Hypothalamus (tissue), 51 donors: ENCODE measurements at places on chromosomes 4 and X.

GRCh38 chr4:20676501-20677197 is 23.6 kb upstream of the PACRGL start:
- no peak for DNase-seq

- DNase-seq = no peak
Observed at GRCh38 chr4:126364311-126364911, 1049.7 kb downstream of the FAT4 start.

DNA sequence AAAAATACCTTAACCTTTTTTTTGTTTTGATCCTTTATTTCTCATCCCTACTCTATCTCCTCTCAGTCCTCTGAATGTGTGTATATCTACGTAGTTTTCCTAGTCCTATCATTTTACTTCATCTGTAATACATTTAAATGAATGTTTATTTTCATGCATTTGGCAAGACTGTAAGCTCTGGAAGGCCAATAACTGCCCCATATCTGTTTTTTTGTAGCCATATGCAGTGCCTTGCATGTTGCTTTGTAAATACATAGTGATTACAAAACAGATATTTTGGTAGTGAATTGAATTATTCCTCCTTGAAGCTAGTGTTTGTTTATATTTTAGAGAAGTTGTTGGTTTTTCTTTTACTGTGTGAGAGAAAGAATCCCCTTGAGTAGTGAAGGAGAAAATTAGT is 450.2 kb downstream of the PCDH18 start:
- no peak for DNase-seq

DNA sequence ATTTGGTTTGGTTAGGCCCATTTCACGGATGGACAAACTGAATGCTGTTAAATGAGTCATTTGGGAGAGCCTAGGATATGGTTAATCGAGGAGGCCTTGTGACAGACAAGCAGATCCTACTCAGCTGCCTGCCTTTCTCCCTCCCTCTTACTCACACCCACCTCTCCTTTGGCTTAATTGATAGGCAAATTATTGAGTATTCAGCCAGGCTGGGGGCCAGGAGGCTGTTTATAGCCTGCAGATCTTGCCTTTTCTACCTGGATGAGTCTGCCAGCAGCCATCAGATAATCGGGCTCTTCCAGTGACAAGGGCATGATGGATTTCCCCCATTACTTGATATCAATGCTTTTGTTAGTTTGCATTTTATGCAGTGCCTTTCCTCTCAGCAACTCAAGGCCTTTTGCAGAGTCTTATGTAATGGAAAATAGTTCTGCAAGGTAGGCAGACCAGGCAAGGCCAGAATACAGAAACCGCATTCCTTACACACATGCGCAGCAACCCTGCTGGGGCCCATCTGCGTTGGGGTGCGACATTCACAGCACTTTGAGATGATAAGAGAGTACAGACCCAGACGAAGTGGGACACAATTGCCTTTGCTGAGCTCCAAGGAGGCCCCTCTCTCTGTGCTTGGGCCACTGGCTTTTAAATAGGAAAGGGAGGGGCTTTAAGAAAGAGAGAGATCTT is 96.2 kb upstream of the ATP6AP2 start:
- DNase-seq = no peak

- no peak for DNase-seq
Observed at GRCh38 chr4:135338181-135338580, 1136.6 kb upstream of the PABPC4L start.

GRCh38 chrX:56813318-56813837 is 84.3 kb downstream of the NBDY start:
- no peak for DNase-seq

DNA sequence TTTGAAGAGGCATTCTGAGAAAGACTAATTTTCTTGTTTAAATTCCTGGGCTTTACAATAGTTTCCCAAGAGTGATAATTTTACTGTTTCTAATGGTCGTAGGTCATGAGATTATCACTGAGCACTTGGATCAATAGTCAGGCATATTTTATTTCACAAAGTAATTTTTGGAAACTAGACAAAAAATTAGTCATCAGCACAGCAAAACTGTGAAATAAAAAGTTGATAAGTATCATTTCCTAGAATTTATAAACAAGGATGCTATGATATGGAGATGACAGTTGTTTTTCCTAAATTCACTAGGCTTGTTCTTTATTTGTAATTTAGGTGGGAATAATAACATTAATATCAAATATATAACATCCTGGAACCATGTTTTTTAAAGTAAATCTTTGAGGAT is 33.0 kb downstream of the SULT1B1 start:
- no peak for DNase-seq

DNA sequence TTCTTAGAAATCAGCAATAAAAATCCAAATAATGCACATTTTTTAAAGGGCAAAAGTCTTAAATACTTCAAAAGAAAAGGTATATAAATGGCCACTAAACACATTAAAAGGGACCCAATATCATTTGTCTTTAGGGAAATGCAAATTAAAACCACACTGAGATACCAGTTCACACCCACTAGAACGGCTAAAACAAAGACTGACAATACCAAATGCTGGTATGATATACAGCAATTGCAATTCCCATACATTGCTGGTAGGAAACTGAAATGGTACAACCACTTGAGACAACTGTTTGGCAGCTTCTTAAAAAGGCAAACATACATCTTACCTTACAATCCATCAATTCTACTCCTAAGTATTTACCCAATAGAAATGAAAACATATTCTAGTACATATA is 33.7 kb downstream of the CAMK2D start:
- DNase-seq = no peak

DNA sequence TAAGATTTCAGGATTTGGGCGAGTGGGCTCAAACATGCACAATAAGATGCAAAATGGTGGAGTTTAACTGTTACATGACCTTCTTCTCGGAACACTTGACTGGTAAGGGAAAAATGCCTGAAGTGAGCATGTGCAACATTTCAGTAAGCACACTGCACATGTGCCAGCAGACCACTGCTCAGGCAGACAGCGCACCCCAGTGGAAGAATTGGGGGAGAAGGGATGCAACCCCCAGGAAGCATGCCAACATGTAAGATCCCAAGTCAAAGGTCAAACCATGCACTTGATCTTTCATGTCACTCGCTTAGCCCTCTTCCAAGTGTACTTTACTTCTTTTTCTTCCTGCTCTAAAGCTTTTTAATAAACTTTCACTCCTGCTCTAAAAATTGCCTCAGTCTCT is 256.3 kb downstream of the CENPC start:
- DNase-seq = no peak

DNA sequence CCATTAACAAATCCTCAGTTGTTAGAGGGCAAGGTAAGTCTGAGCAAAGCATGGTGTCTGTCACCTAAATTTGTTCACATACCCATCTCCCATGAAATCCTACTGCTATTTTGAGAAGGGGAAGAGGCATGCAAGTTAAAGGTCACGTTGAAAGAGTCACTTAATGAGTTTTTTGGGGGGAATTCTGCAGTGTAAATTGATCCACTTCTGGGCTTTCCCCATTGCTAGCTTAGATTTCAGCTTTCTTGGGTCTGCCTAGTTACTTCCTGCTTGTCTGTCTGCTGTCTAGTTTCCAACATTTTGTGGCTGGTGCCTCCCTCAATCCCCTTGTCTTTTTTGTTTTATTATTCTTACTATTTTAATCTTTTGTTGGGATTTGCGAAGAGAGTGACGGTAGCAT is 32.0 kb downstream of the CEP135 start:
- no peak for DNase-seq

DNA sequence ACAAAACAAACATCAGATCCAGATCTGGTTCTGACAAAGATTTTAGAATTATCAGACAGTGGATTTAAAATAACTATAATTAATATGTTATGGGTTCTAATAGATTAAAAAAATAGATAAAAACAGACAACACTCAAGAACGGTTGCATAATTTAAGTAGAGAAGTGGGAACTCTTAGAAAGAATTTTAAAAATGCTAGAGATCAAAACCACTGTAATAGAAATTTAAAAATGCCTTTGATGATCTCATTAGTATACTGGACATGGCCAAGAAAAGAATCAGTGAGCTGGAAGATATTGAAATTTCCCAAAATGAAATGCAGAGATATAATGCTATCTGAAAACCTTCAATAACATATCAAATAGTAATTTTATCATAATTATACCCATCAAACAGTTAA is 28.3 kb upstream of the DYNLT3 start:
- DNase-seq = no peak

DNA sequence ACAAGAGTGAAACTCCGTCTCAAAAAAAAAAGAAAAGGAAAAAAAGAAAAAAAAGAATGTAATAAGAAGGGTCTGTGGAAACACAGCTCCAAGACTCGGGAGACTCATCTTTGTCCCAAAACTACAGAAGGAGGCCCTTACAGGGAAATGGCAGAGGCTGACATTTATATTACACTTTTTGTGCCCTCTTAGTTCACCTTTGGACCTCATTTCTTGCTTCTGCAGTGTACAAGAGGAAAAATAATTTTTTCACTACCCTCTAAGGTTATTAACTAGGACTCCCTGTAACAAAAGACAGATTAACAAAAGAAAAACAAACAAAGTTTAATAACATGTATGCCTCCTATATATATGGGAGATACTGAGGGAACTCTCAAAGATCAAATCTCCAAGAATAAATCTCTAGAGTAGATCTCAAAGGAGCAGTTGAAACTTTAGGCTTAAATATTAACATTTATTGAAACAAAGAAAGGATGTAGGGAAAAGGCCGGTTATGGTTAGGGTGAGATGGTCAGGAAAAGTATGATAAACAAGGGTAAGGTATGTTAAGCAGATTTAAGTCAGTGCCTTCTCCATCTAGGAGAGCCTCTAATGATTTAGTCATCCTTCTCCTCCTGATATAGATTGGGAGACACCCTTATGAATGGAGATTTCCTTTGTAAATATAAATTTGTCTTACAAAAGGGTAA is 121.3 kb upstream of the JADE1 start:
- DNase-seq = no peak

DNA sequence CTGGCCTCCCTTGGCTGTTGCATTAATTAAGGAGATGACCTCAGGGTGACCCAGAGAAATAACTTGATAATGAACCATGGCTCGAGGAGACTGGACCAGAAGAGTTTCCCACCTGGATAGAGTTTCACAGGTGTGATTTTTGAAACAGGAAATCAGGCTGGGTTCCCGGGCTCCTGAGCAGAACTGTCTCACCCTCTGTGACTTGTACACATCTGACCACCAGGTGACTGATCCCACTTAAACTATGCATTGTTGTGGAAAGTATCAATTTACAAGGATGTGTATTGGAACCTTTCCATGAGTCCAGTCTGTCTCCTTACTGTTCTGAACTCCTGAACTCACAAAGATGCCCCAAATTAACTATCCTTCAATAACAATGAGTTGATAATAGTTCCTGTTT is 220.3 kb downstream of the PTTG2 start:
- no peak for DNase-seq

DNA sequence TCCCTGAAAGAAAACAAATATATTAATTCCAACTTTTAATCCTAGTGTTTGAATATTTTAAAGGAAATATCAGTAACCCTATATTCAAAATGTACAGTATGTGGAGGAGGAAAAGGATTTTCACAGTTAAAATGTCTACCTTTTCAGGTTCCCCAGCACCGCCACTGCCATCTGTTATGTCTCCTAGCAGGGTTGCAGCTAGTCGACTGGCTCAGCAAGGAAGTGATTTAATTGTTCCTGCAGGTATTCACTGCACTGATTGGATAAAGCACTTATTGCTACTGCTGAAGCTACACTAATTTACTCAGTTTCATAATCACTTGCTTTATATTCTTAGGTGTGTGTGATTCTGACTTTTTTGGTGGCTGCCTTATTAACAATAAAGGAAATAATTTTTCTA is 65.5 kb upstream of the FHDC1 start:
- DNase-seq = no peak

GRCh38 chr4:147733716-147734344 is 1.9 kb downstream of the ARHGAP10 start:
- no peak for DNase-seq

DNA sequence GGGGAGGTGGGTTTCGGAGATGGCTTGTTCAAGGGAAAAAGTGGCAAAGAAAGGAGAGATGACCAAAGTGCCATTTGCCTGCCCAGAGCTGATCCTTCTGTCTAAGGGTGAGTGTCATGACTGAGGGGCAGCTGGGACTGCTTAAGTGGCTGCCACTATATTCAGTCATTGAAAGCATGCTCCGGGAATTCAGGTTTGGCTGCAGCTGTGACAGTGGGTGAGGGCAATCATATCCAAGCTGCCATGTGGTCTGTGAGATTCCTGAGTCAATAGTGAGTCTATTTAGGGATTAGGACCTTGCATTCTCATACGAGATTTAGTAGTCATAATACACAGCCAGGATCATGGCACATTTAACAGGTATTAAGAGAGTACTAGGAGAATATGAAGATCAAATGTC is 138.8 kb upstream of the BANK1 start:
- no peak for DNase-seq

DNA sequence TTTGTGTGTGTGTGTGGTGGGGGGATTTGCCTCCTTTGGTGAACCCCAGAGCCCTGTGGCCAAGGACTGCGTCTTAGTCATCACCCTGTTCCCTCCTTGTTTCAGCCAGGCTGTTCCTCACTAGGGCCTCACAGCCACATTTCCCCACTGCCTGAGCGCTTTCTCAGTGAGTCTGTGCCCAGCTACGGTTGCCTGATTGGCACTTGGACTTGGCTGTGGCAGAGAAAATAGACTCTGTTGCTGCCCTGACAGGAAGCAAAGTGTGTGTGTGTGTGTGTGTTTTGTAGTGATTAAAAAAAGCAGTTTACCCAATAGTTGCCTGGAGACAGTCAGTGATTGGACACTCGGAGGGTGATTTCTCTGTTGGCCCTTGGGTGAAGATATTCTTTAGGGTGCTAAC is 113.0 kb downstream of the UCHL1 start:
- DNase-seq = peak; percentile 58

DNA sequence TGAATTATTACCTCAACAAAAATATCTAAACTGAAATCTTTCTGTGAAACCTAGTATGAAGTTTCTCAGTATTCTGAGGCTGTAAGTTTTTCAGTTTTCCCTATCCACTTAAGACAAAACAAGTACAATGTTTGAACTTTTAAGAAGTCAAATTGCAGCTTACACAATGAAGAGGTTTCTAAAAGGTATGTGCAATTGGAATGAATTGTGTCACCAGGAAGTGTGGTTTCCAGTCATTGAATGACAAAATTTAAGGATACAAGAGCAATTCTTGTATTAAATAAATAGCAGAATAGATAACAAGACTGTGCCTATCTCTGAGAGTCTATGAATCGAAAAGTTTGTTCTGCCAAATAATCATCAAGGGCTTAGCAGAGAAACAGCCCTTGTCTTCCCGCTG is 207.3 kb downstream of the ANKRD50 start:
- DNase-seq = no peak

DNA sequence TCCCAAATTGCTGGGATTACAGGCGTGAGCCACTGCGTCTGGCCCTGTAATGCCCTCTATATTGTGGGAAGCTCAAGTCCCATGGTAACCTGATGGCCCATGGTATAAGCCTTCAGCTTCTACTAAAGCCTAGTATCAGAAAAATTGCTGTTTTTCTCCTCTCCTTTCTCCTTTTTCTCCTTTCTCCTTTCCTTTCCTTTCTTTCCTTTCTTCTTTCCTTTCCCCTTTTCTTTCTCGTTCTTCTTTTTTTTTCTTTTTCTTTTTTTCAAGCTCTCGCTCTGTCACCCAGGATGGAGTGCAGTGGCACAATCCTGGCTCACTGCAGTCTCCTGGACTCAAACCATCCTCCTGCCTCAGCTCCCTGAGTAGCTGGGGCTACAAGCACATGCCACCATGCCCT is 740.7 kb downstream of the FAM133A start:
- no peak for DNase-seq
